ENCODE measurements at places on chromosomes 7 and 10. TPM values are rescaled to one million over a fixed set of nuclear protein-coding genes. Genes with fewer than 3 reads are reported as not detected.

The EGFR gene
- 19.5 TPM for polyA plus RNA-seq

The GPER1 gene
- polyA plus RNA-seq, result 3.4 TPM

The CFAP70 gene
- 14.3 TPM for polyA plus RNA-seq

The PCGF6 gene
- polyA plus RNA-seq, result 12.6 TPM

The LRIT1 gene
- not detected for polyA plus RNA-seq

The PVRIG gene
- 30.7 TPM for polyA plus RNA-seq

The OR2A1 gene
- 0.07 TPM for polyA plus RNA-seq

The TMEM106B gene
- 12.5 TPM for polyA plus RNA-seq

The ASB15 gene
- polyA plus RNA-seq, result 0.05 TPM

The IGF2BP3 gene
- polyA plus RNA-seq, result 3.4 TPM

The CALD1 gene
- polyA plus RNA-seq, result 78.9 TPM

The PPP1R3C gene
- 1.7 TPM for polyA plus RNA-seq

The PRKG1 gene
- 2.5 TPM for polyA plus RNA-seq

The EIF3A gene
- polyA plus RNA-seq, result 41.2 TPM

The CRHR2 gene
- polyA plus RNA-seq, result 0.05 TPM

The ALOX5 gene
- 18.9 TPM for polyA plus RNA-seq

The CNPY1 gene
- polyA plus RNA-seq, result 0.05 TPM

The CUL1 gene
- 38.7 TPM for polyA plus RNA-seq

The FAM25C gene
- not detected for polyA plus RNA-seq

The CNNM1 gene
- 0.16 TPM for polyA plus RNA-seq

The FAM237B gene
- not detected for polyA plus RNA-seq

The AGAP6 gene
- polyA plus RNA-seq, result 46.3 TPM

The SLC12A9 gene
- polyA plus RNA-seq, result 48.0 TPM

The CACNB2 gene
- polyA plus RNA-seq, result 3.9 TPM

The PTPN20 gene
- 0.78 TPM for polyA plus RNA-seq

The KLF14 gene
- polyA plus RNA-seq, result 0.02 TPM

The FEZF1 gene
- polyA plus RNA-seq, result 0.07 TPM

The HOXA13 gene
- 0.02 TPM for polyA plus RNA-seq

The INSYN2A gene
- 0.32 TPM for polyA plus RNA-seq

The ADAM22 gene
- 0.96 TPM for polyA plus RNA-seq

The CDC14C gene
- polyA plus RNA-seq, result not detected

The FXYD4 gene
- polyA plus RNA-seq, result 0.59 TPM

The CALCR gene
- 0.07 TPM for polyA plus RNA-seq

The PANK1 gene
- 3.7 TPM for polyA plus RNA-seq

The SEMA3A gene
- 0.27 TPM for polyA plus RNA-seq

The TMEM229A gene
- polyA plus RNA-seq, result 0.02 TPM

The ASZ1 gene
- polyA plus RNA-seq, result 0.09 TPM

The GIMAP1 gene
- 10.7 TPM for polyA plus RNA-seq

The AGBL3 gene
- polyA plus RNA-seq, result 1.9 TPM

The ELOVL3 gene
- polyA plus RNA-seq, result 0.48 TPM

The NACAD gene
- 0.94 TPM for polyA plus RNA-seq

The CUBN gene
- 1.8 TPM for polyA plus RNA-seq

The WNT8B gene
- polyA plus RNA-seq, result 0.18 TPM
